Type B pancreatic cell (in vitro differentiated cells): ENCODE measurements at places on chromosomes 12 and 14. TPM values are rescaled to one million over a fixed set of nuclear protein-coding genes. Genes with fewer than 3 reads are reported as not detected.
A peak's percentile ranks its signal among the peaks of the same experiment; 100 is the strongest.

- no peak for DNase-seq
- H3K4me3 ChIP-seq = no peak overlapping the region
- H3K36me3 ChIP-seq = peaks cover 49% of the 10 kb centered on the region
- H3K27me3 ChIP-seq = no peaks in the 10 kb centered on the region
- H3K4me1 ChIP-seq = peaks cover 31% of the 10 kb centered on the region
Measured at GRCh38 chr12:104306943-104307654, 3.6 kb downstream of the EID3 start.

DNA sequence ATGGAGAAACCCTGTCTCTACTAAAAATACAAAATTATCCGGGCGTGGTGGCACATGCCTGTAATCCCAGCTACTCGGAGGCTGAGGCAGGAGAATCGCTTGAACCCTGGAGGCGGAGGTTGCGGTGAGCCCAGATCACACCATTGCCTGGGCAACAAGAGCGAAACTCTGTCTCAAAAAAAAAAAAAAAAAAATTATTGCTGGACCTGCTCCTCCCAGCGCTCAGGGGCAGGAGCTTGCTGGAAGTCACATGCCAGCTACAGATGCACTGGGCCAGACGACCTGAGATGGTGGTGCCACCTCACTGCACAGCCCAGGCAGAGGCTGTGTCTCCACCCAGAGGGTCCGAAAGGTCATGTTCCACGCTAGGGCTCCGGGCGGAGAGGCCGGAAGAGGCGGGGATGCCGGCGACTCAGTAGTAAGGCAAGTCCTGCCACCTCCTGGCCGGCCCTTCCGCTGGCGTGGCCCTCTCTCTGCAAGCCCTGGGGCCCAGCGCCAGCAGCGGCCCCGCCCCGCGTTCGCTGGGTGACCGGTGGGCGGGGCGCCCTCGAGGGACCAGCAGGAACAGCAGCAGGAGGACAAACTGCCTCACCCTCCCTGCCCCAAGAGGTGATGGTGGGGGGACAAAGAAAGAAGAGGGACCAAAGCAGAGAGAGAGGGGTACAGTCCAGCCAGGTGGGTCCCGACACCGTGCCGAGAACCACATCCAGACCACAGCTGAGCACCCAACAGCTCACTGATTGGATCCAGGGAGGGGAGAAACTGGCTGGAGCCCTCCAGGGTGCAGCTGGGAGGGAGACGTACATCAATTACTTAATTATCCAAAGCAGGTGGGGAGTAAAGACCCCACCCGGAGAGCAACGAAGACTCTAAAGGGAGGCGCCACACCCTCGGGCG is 3.6 kb upstream of the RHOF start:
- peaks cover 40% of the 10 kb centered on the region for H3K4me1 ChIP-seq
- H3K4me3 ChIP-seq = peak overlapping the region; percentile 92
- peaks cover 18% of the 10 kb centered on the region for H3K36me3 ChIP-seq
- H3K27ac ChIP-seq = peak overlapping the region; percentile 96
- peaks cover 3% of the 10 kb centered on the region for H3K27me3 ChIP-seq

The DCN gene
- 75.1 and 167 TPM in 2 replicates for total RNA-seq

GRCh38 chr14:50333014-50333509 is 20.9 kb downstream of the DMAC2L start:
- no peak for DNase-seq
- H3K27ac ChIP-seq = no peak overlapping the region
- no peak overlapping the region for H3K4me3 ChIP-seq
- H3K36me3 ChIP-seq = peaks cover 3% of the 10 kb centered on the region

The PPP2R3C gene
- 25.2 and 29.0 TPM in 2 replicates for total RNA-seq

- no peaks in the 10 kb centered on the region for H3K36me3 ChIP-seq
- H3K27ac ChIP-seq = peak overlapping the region; percentile 82
- H3K4me1 ChIP-seq = peaks cover 21% of the 10 kb centered on the region
- no peak overlapping the region for H3K4me3 ChIP-seq
- H3K27me3 ChIP-seq = no peaks in the 10 kb centered on the region
- no peak for DNase-seq
Measured at GRCh38 chr14:55807881-55808379, 227.9 kb downstream of the KTN1 start.

- peak overlapping the region; percentile 86 for H3K27ac ChIP-seq
- DNase-seq = no peak
- no peaks in the 10 kb centered on the region for H3K27me3 ChIP-seq
- H3K4me1 ChIP-seq = peaks cover 31% of the 10 kb centered on the region
- H3K4me3 ChIP-seq = no peak overlapping the region
Measured at GRCh38 chr12:69897744-69898143, 72.7 kb downstream of the MYRFL start.

The SLC38A4 gene
- 11.8 and 14.4 TPM in 2 replicates for total RNA-seq

The CAPZA3 gene
- total RNA-seq = not detected in 2 replicates

DNA sequence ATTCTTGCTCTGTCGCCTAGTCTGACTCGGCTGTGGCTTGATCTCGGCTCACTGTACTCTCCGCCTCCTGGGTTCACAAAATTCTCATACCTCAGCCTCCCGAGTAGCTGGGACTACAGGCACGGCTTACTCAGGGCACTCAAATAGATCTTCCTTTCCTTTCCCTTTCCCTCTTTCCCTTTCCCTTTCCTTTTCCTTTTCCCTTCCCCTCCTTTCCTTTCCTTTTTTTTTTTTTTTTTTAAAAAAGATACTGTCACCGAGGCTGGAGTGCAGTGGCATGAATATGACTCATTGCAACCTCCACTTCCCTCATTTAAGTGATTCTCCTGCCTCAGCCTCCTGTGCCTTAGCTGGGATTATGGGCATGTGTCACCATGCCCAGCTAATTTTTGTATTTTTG is 86.0 kb downstream of the AEBP2 start:
- H3K4me3 ChIP-seq = no peak overlapping the region
- H3K27me3 ChIP-seq = no peaks in the 10 kb centered on the region

The AQP5 gene
- 0.95 and 0.97 TPM in 2 replicates for total RNA-seq

DNA sequence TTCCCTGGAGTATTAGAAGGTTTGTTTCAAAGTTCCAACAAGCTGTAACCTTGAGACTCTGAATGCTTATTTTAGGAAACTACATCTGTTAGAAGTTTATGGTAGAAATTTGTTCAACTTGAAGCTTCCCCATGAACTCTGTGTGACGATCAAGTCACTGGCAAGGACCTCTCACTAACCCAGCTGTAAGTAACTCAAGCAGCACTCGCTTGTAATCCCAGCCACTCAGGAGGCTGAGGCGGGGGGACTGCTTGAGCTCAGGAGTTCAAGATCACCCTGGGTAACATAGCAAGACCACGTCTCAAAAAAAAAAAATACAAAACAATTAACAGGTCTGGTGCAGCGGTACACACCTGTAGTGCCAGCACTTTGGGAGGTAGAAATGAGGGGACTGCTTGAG is 25.6 kb downstream of the TESC start:
- DNase-seq = no peak
- no peak overlapping the region for H3K4me3 ChIP-seq
- no peak overlapping the region for H3K27ac ChIP-seq
- no peaks in the 10 kb centered on the region for H3K27me3 ChIP-seq

DNA sequence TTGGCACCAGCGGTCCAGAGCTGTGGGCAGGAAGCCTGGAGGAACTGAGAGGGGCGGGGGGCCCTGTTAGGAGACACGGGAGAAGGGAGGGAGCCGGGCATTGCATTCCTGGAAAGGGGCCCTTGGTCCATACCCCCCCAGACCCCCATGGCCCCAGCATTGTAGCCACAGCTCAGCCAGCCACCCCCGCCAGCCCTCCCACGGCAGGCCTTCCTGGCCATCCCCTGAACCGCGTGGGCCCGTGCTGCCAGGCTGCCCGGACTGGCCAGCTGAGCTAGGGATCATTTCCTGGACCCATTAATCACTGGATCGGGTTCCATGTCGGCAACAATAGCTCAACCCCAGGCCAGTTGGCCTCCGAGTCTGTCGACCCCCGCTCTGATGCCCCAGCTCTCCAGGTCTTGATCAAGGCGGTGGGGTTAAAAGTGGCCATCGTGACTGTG is 39.8 kb upstream of the DIO3 start:
- no peak overlapping the region for H3K4me3 ChIP-seq
- peaks cover 12% of the 10 kb centered on the region for H3K4me1 ChIP-seq
- DNase-seq = no peak
- H3K36me3 ChIP-seq = no peaks in the 10 kb centered on the region
- H3K27ac ChIP-seq = no peak overlapping the region

DNA sequence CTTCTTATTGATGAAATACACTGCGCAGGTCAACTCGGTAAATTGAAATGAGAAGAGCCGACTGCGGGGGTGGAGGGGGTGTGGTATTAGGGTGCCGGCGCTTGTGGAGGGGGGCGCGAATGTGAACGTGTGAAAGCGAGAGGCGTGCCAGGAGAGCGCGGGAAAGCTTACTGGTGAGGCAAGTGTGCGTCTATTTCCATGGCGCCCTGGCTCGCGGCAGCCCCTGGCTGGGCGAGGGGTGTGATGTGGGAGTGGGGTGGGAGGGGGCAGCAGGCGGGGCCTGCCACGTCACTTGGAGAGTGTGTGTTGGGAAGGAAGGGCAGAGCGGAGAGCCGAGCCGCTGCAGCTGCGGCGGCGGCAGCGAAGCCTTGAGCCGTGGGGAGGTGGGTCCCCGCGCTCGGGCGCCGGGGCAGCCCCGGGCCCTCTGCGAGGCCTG is 88.8 kb downstream of the GALNT8 start:
- no peak for DNase-seq
- H3K27me3 ChIP-seq = peaks cover 92% of the 10 kb centered on the region
- H3K36me3 ChIP-seq = peaks cover 22% of the 10 kb centered on the region
- peak overlapping the region; percentile 75 for H3K27ac ChIP-seq

The DDN gene
- total RNA-seq = 0.45 and 8.8 TPM in 2 replicates

DNA sequence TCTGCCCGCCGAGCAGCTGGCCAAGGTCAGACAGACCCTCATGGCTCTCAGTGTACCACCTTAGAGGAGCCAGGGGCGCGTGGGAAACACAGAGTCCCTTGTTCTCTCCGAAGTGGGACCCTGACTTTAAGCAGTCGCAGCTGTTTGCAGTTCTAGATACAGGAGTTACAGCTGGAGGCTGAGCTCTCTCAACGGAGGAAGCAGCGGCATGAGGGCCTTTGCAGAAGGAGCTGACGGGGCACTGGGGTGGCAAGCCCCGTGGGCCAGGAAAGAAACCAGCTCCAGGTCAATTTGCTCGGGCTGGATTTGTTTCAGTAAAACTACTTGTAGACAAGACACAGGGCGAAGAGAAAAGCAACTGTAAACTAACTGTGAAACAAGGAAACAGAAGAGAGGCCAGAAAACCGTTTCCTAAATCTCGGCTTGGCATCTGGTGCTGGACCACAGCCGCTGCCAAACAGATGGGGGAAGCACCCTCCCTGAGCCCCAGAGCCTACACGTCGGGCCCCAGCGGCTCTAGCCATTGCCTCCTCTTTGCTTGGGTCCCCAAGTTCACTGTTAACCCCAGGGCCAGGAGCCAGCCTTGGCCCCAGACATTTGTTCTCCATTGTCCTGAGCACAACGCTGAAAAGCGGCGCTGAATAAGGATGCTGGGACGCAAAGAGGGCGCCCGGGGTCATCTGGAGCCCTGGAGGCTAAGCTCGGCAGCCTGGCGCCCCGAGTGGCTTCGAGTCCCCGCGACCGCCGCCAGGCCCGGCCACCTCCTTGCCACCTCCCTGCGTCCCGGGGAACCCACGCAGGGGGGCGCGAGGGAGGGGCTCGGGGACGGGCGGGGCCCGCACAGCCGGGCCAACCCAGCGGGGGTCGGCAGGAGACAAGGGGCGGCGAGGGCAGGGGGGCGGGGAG is 914 bp upstream of the PACS2 start:
- peak; percentile 69 for DNase-seq
- H3K27me3 ChIP-seq = no peaks in the 10 kb centered on the region
- H3K4me3 ChIP-seq = peak overlapping the region; percentile 92
- H3K36me3 ChIP-seq = no peaks in the 10 kb centered on the region
- H3K4me1 ChIP-seq = peaks cover 13% of the 10 kb centered on the region
- H3K27ac ChIP-seq = peak overlapping the region; percentile 90

- H3K36me3 ChIP-seq = no peaks in the 10 kb centered on the region
- no peaks in the 10 kb centered on the region for H3K27me3 ChIP-seq
- H3K27ac ChIP-seq = no peak overlapping the region
- no peak for DNase-seq
- no peak overlapping the region for H3K4me3 ChIP-seq
Measured at GRCh38 chr12:39839072-39839471, 219.5 kb upstream of the ABCD2 start.

DNA sequence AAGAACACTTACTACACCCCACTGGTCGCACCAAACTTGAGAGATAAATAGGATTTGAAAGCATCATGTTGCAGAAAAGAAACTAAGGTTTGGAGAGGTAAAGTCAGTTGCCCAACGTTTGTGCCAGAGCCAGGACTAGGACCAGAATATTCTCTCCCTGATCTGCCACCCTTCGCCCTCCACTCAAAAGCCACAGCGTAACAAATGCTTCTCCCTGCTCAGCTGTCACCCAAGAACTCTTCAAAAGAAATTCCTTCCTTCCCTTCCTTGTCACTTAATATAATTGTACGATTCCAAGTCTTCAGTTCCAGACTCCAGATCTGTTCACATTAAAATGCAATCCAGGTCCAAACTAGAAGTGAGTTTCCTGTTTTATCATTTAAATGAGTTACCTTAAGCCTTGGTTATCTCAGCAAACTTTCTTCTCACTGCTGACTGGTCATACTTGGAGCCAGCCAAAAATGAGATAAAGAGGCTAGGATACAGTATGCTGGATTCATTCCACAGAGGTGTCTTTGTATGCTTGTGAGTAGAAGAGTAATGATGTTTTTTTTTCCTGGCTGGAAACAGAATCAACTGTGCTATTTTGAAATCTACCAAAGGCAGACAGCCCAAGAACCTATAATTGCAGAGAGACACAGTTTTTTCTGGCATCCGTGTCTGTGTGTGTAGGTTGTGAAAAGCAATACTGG is 12.8 kb upstream of the PPFIBP1 start:
- DNase-seq = no peak
- no peaks in the 10 kb centered on the region for H3K27me3 ChIP-seq
- H3K4me3 ChIP-seq = peak overlapping the region; percentile 48
- H3K4me1 ChIP-seq = peaks cover 4% of the 10 kb centered on the region

DNA sequence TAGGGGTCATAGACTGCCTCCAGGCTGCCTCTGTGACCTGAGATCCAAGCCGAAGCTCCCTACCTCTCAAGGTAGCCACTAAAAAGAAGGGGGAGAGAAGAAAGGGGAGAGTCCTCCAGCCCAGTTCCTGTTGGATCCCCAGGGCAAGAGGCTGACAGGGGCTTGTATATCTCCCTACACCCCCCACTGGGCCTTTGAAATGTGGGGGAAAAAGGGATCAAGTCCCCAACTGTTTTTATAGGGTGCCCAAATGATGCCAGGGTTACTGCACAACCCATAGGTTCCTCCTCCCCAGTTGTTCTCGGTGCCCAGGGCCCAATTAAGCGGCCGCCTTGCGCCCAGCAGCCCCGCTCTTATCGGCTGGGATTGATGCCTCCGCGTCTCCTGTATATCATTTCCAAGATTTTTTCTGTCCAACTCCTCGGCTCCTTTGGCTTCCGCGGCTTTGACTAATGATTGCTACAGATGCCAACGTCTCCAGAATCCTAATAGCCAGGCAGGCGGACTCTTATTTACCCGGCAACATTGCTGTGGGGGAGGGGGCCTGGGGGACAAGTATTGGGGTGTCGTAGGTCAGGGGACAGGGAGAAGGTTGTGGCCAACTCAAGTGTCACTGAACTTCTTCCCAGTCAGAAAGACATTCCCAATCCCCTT is 7.6 kb upstream of the HOXC4 start:
- peaks cover 75% of the 10 kb centered on the region for H3K4me1 ChIP-seq
- H3K4me3 ChIP-seq = peak overlapping the region; percentile 92
- no peaks in the 10 kb centered on the region for H3K36me3 ChIP-seq
- peak overlapping the region; percentile 81 for H3K27ac ChIP-seq
- DNase-seq = no peak
- peaks cover 61% of the 10 kb centered on the region for H3K27me3 ChIP-seq
